ENCODE measurements at places on chromosomes 2 and 18.

GRCh38 chr2:3377279-3377611 lies 373 bp downstream of the EIPR1 start:
- no peak for DNase-seq

DNA sequence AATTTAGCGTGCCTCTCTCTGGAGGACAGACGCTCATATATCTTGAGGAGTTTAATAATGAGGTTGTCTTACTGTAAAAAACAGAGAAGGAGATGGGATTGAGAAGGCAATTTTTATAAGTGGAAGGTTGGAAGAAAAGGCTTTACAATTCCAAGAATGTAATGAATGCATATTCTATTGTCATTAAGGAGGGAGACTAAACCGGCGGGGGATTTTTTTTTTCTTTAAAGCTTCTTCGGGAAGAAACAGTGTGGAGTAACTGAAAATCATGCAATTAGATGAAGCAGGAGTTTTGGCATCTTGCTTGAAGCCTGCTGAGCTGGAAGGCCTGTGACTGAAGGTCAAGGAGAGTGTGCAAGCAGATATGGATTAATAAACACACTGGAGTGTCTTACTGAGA lies 124.4 kb downstream of the HRH4 start:
- DNase-seq, result no peak

DNA sequence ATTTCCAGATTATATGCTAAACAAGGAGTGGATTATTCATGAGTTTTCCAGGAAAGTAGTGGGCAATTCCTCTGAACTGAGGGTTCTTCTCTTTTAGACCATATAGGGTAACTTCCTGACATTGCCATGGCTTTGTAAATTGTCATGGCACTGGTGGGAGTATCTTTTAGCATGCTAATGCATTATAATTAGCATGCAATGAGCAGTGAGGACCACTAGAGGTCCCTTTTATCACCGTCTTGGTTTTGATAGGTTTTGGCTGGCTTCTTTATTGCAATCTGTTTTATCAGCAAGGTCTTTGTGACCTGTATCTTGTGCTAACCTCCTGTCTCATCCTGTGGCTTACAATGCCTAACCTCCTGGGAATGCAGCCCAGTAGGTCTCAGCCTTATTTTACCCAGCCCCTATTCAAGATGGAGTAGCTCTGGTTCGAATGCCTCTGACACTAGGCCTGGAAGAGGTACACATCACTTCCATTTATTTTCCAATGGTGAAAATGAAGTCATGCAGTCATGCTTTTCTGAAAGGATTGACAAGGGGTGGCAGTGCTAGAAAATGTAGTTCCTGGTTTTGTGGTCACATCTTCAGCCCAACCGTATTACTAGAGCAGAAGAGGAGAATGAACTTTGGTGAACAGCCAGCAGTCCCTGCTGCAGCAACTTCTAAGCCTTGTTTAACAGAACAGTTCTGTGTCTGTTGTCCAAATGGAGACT lies 26.6 kb upstream of the ITGA4 start:
- DNase-seq, result no peak

- no peak for DNase-seq
Measured at GRCh38 chr2:218329826-218330593, 26.6 kb upstream of the CATIP start.

GRCh38 chr2:83587309-83587708 lies 871.8 kb downstream of the SUCLG1 start:
- DNase-seq, result no peak

DNA sequence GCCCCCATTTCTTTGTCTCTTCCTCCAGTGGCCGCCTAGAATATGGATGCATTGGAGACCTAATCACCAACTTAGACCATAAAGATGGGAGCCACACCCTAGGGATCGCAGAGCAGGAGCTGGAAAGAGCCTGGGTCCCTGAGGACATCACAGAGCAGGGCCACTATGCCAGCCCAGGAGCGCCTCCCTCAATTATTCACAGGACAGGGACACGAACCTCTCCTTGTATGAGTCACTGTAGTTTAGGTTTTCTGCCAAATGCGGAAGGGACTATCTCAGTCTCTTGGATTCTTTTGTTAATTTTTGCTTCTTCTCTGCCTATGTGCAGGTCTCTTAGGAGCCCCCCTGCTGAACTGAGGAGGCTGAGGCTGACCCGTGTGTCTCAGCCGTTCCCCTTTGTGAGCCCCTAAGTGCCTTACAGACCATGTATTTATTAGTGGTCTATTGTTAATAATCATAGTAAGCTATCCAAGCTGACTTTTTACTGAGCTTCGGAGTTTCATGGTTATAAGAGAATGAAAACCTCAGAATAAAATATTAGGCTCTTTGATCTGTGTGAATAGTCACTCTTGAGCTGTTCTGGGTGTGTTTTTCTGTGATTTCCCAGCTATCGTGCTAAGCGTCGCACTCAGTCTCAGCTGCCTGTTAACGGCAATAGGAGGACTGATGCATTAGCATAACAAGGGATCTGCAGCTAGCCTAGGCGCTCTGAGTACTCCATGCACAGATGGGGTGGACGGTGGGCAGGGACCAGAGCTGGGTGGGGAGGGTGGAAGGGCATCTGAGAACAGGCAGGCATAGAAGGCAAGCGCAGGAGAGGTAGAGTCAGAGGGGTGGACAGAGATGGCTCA lies 12.7 kb upstream of the PTPN4 start:
- no peak for DNase-seq

All from activated CD8-positive, alpha-beta memory T cell treated with anti-CD3 and anti-CD28 coated beads for 1 hour (primary cell).